ENCODE measurements at places on chromosomes 6 and 20. TPM values are rescaled to one million over a fixed set of nuclear protein-coding genes. Genes with fewer than 3 reads are reported as not detected.

GRCh38 chr6:148179786-148180185 lies 162.9 kb upstream of the SASH1 start:
- DNase-seq = no peak

The WFDC2 gene
- 0.84 TPM for total RNA-seq

GRCh38 chr20:6756693-6757595 lies 10.5 kb upstream of the BMP2 start:
- DNase-seq = no peak

GRCh38 chr20:33594743-33595142 lies 67.4 kb upstream of the C20orf144 start:
- DNase-seq = no peak

DNA sequence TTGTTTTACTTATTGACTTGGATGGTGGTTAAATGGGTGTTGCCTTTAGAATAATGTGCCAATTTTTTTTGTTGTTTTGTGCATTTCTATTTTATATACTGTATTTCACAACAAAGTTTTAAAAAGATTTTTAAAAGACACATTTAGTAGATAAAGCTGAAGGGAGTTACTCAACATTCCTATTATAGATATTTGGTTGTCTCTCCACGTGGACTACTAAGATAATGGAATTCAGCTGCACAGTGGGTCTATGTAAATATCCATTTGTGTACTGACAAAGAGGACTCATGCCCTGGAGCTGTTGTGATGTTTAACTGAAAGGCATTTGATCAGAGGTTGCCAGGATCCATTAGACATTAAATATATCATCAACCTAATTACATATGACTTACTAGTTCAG lies 23.2 kb upstream of the FAM135A start:
- DNase-seq = no peak

- no peak for DNase-seq
These were observed 85.0 kb downstream of the PREP start for GRCh38 chr6:105317607-105318533.

- no peak for DNase-seq
These were observed 59.0 kb downstream of the QRSL1 start for GRCh38 chr6:106688177-106688951.

The MAS1 gene
- not detected for total RNA-seq

The BMP2 gene
- 25.5 TPM for total RNA-seq

DNA sequence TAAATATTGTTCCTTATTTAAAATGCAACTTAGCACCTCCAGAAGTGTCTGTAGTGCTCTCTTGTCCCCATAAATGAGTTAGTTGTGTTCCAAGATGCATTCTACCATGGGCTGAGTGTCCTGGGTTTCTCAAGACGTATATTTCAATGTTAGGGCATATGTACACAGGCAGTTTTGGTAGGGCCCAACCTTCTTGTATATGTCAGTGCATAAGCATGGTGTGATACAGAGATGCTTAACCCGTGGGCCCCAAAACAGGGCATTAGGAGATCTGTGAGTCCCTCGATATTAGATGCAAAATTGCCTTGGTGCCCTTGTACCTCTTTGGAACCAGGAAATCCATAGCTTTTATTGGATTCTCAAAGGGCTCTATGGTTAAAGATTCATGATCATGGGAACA lies 91.5 kb upstream of the HIVEP1 start:
- no peak for DNase-seq

- no peak for DNase-seq
These were observed 15.6 kb downstream of the JAG1 start for GRCh38 chr20:10658051-10658823.

GRCh38 chr6:13488015-13488895 lies 855 bp upstream of the GFOD1 start:
- no peak for DNase-seq

DNA sequence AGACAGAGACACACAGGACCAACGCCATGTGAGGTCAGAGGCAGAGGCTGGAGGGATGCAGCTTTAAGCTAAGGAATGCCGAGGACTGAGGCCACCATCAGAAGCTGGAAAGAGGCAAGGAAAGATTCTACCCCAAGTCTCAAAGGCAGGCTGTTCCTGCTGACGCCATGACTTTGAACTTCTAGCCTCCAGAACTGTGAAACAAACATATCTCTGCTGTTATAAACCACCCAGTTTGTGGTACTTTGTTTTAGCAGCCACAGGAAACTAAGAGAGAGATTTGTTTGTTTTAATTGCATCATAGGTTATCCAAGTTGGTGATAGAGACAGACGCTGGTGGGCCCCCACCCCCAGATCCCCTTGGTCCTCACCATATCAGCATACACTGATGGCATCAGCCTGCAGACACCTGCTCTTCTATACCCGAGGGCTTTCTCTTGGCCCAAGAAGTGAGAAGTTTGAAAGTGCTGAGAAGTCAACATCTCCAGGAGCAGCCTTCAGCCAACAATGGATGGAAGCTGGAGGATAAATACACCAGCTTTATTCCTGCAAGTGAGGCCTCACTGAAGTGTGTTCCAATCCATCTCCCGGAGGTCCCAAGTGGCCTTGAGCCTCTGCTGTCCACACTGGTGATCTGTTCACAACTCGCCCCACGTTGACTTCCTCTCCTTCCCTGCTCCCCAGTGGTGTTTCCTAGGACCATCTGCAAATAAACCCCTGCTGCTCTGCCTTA lies 154.7 kb downstream of the BTBD3 start:
- DNase-seq = no peak

DNA sequence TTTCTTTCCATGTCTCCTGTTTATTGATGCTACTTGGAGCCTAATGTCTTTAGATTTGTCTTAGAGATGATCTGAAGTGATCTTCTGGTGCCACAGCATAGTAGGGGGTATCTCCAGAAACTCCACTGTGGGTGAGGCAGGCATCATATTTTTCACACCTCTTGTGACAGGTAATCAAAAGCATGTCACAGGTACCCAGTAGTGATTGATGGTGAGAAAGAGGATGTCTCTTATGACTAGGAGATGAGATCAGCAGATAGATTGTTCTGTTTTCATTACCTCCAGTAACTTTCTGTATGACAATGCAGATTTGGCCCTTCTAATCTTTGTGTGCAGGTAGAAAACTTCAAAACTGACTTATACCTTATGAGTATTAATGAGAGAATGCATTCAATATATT lies 13.5 kb downstream of the NCOA7 start:
- no peak for DNase-seq

The KIF6 gene
- 0.59 TPM for total RNA-seq

The CTCFL gene
- not detected for total RNA-seq

GRCh38 chr20:8678098-8678776 lies 390.6 kb upstream of the PLCB4 start:
- no peak for DNase-seq

DNA sequence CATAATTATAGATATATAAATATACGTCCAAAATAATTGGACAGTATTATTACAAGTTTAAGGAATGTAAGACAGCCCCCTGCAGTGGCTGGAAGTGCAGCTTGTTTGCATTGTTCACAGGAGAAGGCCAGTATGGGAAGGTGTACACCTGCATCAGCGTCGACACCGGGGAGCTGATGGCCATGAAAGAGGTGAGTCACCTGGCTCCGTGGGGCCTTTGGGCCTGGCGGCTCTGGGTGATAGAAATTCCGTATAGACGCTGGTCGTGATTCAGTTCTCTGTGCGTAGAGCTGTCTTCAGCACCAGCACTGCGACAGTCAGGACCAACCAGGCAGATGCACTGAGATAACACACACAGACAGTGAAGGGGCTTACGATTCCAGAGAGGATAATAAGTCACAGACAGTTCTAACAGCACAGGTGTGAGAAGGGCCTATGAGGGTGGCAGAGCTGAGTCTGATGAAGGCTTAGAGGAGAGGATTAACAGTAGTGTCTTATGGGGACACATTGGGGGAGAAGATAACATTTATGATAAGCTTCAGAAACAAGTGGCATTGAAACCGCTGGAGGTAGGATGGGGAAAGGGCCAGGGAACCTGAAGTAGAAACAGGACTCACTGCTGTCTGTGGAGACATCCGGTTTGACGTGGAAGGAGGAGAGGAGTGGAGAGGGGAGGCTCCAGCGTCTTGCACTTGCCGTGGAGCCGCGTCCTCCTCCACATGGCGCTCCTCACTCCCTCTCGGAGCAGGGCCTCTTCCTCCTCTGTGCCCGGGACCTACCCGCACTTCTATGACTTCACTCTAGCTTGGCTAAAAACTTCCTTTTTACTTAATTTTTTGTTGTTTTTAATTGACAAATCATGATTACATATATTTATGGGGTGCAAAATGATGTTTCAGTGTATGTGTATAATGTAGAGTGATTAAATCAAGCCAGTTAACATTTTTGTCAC lies 116.5 kb downstream of the MAP3K4 start:
- no peak for DNase-seq

- DNase-seq = no peak
These were observed 181.9 kb downstream of the SYNDIG1 start for GRCh38 chr20:24651171-24651975.

GRCh38 chr6:87558446-87558845 lies 31.3 kb downstream of the RARS2 start:
- no peak for DNase-seq

DNA sequence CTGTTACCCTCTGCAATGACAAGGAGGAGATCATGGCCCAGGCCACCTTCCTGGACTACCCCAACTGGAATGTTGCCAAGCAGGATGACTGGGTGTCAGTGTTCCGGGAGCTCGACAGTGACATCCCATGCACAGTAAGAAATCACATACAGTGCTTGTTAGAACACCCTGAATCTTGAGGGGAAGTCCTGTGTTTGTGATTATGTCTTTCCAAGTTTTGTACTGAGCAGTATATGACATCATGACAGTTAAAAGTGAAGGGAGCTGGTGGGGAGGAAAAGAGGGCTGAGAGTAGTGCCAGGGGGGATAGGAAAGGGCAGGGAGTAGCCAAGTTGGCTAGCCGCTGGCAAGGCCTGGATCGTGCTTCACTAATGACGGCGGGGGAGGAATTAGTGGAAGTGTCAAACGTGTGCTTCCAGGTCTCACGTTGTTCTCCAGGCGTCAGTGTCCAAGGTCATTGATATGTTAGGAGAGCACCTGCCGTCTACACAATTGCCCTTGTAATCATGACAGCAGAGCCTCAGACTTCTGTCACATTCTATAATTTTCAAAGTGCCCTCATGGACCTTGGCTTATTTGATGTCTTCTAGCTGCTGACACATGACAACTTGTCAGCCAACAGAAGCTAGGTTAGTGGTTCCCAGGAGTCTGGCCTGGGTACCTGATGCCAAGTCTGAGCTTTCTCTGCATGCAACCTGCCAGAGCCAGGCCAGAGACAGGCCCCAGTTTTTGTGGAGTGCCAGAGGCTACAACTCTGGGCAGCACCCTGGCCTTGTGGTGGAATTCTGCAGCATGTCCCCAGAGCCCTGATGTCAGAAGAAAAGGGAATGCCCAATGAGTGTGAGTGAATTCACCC lies 18.8 kb downstream of the CFAP61 start:
- DNase-seq = no peak

The TFAP2D gene
- not detected for total RNA-seq

The KHDRBS2 gene
- not detected for total RNA-seq

The FAM229B gene
- total RNA-seq = 24.9 TPM

DNA sequence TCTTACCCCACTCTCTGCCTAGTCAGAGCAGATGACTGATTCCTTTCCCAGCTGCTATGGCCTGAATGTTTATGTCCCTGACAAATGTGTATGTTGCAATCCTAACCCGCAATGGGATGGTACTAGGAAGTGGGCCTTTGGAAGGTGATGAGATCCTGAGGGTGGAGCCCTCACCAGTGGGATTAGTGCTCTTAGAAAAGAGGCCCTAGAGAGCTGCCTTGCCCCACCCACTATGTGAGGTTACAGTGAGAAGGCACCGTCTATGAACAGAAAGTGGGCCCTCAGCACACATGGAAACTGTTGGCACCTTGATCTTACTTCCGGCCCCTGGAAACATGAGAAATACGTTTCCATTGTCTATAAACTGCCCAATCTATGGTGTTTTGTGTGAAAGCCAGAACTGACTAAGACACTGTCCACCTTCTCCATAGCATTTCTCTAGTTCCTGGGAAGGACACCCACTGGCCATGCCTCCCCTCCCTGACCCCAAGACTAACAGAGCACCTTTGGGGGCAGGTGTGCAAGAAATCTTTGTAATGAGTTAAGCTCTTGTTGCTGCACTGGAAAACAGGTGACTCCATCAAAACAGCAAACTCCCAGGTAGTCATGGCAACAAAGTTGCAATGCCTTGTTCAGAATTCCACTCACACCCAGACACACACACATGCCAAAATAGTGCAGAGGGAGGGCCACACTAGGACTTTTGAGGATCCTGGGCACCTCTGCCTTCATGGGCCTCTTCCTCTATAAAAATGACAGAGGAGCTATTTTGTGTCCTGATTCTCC lies 16.2 kb downstream of the GABRR2 start:
- no peak for DNase-seq

GRCh38 chr20:43690943-43691598 lies 24.2 kb downstream of the MYBL2 start:
- no peak for DNase-seq

The RPS6KA2 gene
- total RNA-seq = 93.7 TPM

DNA sequence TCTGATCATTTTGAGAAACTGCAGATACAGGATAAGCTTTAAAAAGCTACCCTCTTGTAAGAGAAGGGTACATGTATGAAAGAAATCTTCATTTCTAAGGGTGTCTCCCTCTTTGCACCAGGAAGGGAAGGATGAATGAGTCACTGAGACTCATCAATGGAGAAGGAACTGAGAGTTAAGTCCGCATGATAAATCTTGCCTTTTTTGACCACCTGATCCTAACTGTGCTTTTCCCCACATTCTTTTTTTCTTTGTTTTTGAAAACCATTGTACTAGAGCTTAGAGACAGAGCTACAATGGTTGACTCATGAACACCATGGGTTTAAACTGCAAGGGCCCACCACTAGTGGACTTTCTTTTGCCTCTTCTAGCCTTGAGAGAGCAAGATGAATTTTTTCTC lies 353.0 kb upstream of the RGS17 start:
- DNase-seq = no peak

The LY6G6D gene
- not detected for total RNA-seq

The WFDC12 gene
- not detected for total RNA-seq

The MATN4 gene
- not detected for total RNA-seq

GRCh38 chr6:149246691-149247384 lies 70.7 kb upstream of the TAB2 start:
- DNase-seq = no peak

The OXT gene
- 1.8 TPM for total RNA-seq

The EFCAB8 gene
- total RNA-seq = not detected

- no peak for DNase-seq
These were observed 17.3 kb downstream of the GGTLC1 start for GRCh38 chr20:23971310-23971709.

DNA sequence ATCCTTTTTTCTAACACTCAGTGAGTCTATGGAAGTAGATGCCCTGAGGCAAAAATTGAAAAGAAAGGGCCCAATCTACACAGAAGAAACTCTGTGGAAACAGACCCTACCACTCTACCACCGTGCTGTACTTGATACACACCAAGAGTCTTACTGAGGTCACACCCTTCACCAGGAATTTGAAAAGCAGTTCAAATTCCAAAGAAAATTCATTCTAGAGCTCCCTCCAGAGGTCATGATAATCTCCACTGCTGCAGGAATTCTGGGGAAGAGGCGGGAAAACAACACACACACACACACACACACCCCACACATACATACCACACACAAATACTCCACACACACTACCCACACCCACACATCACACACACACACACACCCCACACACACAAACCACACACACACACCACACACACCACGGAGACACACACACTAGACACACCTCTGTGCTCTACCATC lies 336.8 kb downstream of the HDGFL1 start:
- DNase-seq = no peak

The SULF2 gene
- 46.7 TPM for total RNA-seq

The HMGCLL1 gene
- 1.7 TPM for total RNA-seq

The CYP21A2 gene
- 1.0 TPM for total RNA-seq

GRCh38 chr20:62828051-62828450 lies 11.2 kb downstream of the COL9A3 start:
- DNase-seq = no peak

GRCh38 chr20:31608251-31608945 lies 3.3 kb downstream of the ID1 start:
- peak; percentile 67 for DNase-seq
